ENCODE measurements at places on chromosomes 6 and 20.

- DNase-seq = no peak
Observed at GRCh38 chr6:240151-240550, 52.1 kb upstream of the DUSP22 start.

DNA sequence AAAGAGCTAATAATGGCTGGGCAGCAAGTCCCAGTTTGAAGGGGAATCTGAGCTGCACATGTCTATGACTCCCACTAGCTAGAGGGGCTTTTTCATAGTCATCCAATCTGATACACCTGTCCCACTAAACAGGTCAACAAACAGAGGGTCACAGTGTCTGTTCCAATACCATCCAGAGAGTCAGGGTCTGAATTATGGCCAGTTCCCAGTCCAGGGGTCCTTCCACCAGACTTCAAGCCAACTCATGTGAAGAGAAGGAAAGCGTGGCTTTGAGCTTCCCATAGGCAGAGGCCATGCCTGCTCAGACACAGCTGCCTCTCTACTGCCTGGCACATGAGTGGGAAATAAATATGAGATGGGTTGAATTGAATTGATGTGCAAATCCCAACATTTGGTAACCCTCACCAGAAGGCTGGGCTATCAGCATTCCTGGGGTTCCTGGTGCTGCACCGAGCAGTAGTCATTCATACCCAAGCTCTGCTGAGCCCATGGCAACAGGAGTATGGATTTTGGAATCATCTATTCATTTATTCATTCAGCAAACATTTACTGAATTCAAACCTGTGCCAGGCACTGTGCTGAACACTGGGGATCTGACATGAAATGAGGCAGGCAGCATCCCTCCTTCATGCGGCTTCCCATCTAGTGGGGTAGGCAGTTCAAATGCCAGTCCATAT is 17.2 kb downstream of the TP53RK start:
- DNase-seq = no peak

- DNase-seq = no peak
Observed at GRCh38 chr6:167960579-167960978, 36.9 kb upstream of the KIF25 start.

DNA sequence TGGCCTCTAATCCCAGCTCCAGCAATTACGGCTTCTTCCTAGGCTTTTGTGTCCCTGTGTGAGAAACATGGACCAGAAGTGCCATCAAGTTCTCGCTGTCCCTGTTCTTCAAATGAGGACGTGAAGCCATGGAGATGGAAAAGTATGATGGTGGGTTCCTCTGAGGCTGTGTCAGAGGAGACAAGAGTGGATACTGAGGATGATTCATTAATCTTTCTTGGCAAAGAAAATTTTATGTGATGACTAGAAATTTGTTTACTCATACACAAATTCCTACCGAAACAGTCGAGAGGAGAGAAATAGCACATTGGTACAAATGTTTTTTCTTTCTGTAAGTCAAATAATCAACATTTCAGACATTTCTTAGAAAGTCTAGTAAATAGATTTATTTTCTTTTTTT is 35.0 kb upstream of the PNRC1 start:
- no peak for DNase-seq

GRCh38 chr20:47998736-47999135 is 213.5 kb upstream of the SULF2 start:
- DNase-seq = peak; percentile 95

GRCh38 chr20:9411833-9412232 is 102.6 kb upstream of the LAMP5 start:
- DNase-seq = no peak

DNA sequence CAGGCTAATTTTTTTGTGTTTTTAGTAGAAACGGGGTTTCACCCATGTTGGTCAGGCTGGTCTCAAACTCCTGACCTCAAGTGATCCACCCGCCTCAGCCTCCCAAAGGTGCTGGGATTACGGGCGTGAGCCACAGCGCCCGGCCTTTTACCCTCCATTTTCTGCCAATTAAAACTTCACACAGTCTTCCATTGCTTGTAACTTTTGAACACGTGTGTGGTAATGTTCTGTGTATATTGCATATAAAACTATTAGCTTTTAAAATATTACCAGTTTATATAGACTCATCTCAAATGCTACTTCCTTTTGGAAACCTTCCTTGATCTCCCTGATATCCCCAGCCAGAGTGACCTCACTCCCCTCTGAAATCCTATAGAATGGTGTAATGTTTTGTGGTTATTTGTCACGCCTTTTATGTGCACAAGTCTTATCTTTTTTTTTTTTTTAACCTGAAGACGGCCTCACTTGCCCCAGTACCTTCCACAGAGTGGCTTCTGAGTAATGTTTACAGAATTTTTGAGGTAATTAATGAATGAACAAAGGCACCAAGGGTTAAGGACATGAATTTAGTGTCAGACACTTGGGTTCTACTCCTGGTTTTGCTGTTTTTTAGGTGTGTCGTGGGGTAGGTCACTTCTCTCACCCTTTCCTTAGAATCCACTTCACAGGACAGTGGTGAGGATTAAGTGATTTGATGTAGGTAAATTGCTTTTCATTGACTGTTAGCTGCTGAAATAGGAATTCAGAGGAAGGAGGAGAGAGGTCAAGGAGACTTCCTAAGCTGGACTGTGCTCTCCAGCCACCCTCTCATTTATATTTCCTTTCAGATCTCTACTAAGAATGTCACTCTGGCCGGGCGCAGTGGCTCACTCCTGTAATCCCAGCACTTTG is 11.2 kb upstream of the MMP24 start:
- peak; percentile 58 for DNase-seq

DNA sequence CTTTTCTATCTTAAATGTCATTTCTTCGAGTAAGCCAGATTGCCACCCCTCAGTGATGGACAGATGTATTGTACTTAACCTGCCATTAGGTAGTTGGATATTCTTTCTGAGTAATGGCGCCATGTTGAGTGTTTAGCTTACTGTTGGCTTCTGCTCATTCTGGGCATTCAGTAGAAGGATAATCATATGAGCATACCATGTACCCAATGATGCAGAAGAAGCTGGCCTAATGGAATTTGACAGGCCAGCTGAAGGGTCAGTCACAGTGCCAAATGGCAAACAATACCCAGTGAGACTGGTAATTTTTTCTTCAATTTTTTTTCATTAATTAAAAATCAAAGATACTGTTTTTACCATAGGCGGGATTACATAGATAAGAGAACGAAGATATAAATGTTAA is 1010.8 kb upstream of the EYS start:
- no peak for DNase-seq

GRCh38 chr20:36544134-36545018 is 3.1 kb downstream of the MYL9 start:
- DNase-seq = no peak

DNA sequence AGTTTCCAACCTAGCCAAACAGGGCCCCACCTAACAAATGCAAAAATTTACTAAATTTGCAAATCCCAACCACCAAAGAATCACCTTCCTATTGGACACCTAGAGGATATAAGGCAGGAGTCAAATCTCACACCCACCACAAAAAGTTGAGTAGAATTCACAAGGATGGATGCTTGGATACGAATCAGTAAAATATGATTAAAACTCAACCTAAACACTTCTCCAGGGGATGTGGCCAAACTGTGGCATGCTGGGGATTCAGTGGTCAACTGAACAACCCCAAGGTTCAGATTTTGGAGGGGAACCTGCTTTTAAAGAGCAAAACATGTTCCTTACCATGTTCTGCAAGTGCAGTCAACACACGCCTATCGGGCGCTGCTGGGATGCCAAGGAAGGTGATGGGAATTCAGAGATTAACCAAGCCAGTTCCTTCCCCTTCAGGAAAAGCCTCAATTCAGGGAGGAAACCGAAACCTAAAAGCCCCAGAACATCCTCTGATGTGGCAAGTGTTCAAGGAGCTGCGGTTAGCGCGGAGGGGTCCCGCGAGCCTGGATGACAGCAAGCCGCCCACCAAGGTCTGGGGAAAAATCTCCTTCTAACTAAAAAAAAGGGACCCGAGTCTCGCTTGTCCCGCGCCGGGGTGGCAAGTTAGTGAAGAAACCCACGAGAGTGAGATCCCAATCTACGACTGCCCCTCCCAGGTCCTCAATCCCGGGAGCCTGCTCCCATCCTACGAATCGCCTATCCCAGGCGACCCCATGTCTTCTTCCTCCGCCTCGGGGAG is 902 bp downstream of the SAMHD1 start:
- DNase-seq = peak; percentile 73

GRCh38 chr6:39786649-39787048 is 5.5 kb upstream of the DAAM2 start:
- no peak for DNase-seq

GRCh38 chr6:63573076-63573898 is 1.0 kb downstream of the LOC128125822 start:
- DNase-seq = peak; percentile 74

- no peak for DNase-seq
Observed at GRCh38 chr6:10406556-10406955, 8.3 kb downstream of the TFAP2A start.

GRCh38 chr20:31823360-31824124 is 4.4 kb downstream of the MYLK2 start:
- peak; percentile 37 for DNase-seq

DNA sequence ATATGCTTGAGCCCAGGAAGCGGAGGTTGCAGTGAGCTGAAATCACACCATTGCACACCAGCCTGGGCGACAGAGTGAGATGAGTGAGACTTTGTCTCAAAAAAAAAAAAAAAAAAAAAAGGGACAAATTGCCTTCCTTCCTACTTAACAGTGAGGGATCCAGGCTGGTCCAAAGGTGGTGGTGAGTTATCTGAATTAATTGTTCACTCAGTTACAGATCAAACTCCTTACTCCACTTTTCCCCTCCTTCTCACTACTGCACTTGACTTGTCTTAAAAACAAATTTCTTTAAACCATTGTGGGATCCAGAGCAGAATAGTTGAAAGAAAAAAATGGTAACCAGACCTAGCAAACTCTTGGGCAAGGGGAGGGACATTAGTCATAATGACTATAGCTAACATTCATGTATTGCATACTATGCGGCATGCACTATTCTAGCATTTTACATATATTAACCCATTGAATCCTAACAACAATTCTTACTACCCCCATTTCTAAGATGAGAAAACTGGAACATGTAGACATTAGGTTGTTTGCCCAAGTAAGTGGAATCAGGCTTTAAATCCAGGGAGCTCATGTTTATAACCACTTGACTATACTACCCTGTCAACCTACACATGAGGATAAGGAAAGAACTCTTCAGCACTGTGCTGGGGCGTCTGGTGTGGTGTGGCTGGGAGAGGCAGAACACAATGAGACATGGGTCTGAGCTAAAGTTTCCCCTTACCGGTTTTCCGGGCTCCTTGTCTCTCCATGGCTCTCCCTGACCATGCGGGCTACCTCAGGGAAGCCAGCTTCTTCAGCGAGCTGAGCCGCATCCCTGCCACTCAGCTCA is 1.5 kb downstream of the GPANK1 start:
- no peak for DNase-seq

DNA sequence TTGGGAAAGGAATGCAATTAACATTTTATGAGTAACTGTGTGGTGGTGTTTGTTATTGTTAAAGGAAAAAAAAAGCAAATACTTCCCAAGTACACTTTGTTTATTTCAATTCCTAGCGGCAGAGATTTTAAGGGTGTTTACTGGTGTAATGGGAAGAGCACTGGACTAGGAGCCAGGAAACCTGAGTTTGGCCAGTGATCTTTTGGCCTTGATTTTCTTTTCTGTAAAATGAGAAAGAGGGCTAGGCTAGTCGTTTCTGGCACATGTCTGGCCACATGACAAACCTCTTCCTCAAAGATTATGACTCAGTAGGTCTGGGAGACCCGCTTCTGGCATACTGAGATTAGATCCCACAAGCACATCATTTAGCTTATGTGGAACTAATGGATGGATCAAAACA is 428.1 kb upstream of the NOX3 start:
- no peak for DNase-seq

- DNase-seq = no peak
Observed at GRCh38 chr6:7647504-7647903, 57.5 kb downstream of the SNRNP48 start.

DNA sequence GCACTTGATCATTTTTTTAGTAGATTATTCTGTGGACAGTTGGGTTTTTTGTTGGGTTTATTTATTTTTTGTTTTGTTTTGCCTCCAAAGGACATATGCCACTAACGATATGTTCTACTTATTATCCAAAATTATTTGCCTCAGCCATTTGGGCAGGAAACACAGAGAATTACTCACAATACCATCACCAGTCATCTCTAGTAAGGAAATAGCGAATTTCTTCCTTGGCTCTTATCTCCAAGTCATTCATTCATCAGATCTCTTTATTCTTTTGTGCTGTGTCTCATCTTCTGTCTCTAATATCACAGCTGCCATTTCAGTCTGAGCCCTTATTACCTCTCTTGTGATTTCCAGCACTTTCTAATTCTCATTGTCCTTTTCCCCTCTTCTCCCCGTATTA is 130.4 kb upstream of the SMLR1 start:
- DNase-seq = no peak

- peak; percentile 62 for DNase-seq
Observed at GRCh38 chr6:149235130-149235561, 82.4 kb upstream of the TAB2 start.

GRCh38 chr20:53819973-53820451 is 226.4 kb upstream of the ZNF217 start:
- DNase-seq = no peak

- peak; percentile 38 for DNase-seq
Observed at GRCh38 chr20:41443691-41444090, 77.1 kb upstream of the EMILIN3 start.

GRCh38 chr6:138662471-138662870 is 111.1 kb upstream of the CCDC28A start:
- DNase-seq = no peak

DNA sequence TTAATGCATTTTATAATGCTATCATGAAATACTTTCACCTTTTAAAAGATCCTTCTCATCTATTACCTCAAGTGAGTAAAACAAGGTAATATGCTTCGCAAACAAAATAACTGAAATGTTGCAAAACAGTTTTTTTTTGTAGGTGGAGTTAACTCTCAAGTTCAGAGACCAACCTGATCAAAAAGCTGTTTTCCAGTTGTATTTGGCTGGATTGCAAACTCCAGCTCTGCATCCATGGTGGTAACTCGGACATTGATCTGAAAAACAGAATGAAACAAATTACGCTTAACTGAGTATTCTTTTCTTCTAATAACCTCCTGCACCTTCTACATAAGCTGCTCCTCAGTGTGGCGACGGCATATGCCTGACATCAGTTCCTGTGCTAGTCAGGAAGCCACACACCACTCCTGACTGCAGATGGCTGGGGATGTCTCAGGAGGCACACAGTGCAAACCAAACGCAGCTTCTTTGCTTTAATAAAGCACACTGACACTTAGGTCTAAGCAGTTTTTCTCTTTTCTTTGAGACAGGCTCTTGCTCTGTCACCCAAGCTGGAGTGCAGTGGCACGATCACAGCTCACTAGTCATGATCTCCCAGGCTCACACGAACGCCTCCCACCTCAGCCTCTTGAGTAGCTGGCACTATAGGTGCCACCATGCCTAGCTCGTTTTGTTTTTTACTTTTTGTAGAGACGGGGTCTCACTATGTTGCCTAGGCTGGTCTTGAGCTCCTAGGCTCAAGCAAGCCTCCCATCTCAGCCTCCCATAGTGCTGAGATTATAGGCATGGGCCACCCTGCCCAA is 29.9 kb downstream of the EZR start:
- no peak for DNase-seq

- DNase-seq = no peak
Observed at GRCh38 chr6:2884804-2885203, 18.3 kb downstream of the SERPINB9 start.

Measured in NB4 (cell line).